ENCODE measurements at places on chromosomes 2 and 18. TPM values are rescaled to one million over a fixed set of nuclear protein-coding genes. Genes with fewer than 3 reads are reported as not detected.

Gene PROKR1
- total RNA-seq = not detected

Gene SERPINB7
- total RNA-seq = 0.32 TPM

Gene GBX2
- total RNA-seq = not detected

Gene SLC4A1AP
- 20.3 TPM for total RNA-seq

Gene SLC23A3
- 4.4 TPM for total RNA-seq

Gene XIRP2
- 0.08 TPM for total RNA-seq

Gene RAMP1
- 7.0 TPM for total RNA-seq

Gene STARD6
- total RNA-seq = not detected

Gene OSBPL1A
- total RNA-seq = 33.6 TPM

Gene GREB1L
- 0.67 TPM for total RNA-seq

Gene C2orf80
- total RNA-seq = not detected

Gene SLC4A5
- 2.0 TPM for total RNA-seq

Gene LBX2
- 1.6 TPM for total RNA-seq

Gene TMEM247
- total RNA-seq = not detected

Gene ALPI
- total RNA-seq = not detected

Gene GORASP2
- total RNA-seq = 84.4 TPM

Gene NEUROD1
- total RNA-seq = not detected

Gene CD8B2
- not detected for total RNA-seq

Gene AMMECR1L
- 15.1 TPM for total RNA-seq

Gene CABLES1
- total RNA-seq = 35.4 TPM

Gene LOXHD1
- total RNA-seq = 0.52 TPM

Gene SLC35F5
- 100 TPM for total RNA-seq

Gene RAB31
- total RNA-seq = 135 TPM

Gene SERPINB11
- not detected for total RNA-seq

Gene SIGLEC15
- 0.35 TPM for total RNA-seq

Gene LHCGR
- total RNA-seq = not detected

Gene ABCG5
- total RNA-seq = not detected

Gene FBXO15
- 1.1 TPM for total RNA-seq

Gene ERICH2
- total RNA-seq = 6.2 TPM

Gene GPR39
- 13.1 TPM for total RNA-seq

Gene ST6GAL2
- 2.2 TPM for total RNA-seq

Gene PAPOLG
- total RNA-seq = 16.1 TPM

Gene NAPG
- total RNA-seq = 37.7 TPM

Gene ACTR1B
- 67.2 TPM for total RNA-seq
